Spleen (tissue), 13 donors: ENCODE measurements at places on chromosomes 16 and 17. TPM values are rescaled to one million over a fixed set of nuclear protein-coding genes. Genes with fewer than 3 reads are reported as not detected.
A peak's percentile ranks its signal among the peaks of the same experiment; 100 is the strongest.

- DNase-seq, result peak; percentile 50
- H3K27me3 ChIP-seq, result no peaks in the 10 kb centered on the region
- peaks cover 79% of the 10 kb centered on the region for H3K4me1 ChIP-seq
- H3K36me3 ChIP-seq, result peaks cover 1% of the 10 kb centered on the region
- no peak overlapping the region for H3K4me3 ChIP-seq
- H3K27ac ChIP-seq, result peak overlapping the region; percentile 97
These were observed 3.7 kb downstream of the NFE2L1 start for GRCh38 chr17:48051706-48052486.

DNA sequence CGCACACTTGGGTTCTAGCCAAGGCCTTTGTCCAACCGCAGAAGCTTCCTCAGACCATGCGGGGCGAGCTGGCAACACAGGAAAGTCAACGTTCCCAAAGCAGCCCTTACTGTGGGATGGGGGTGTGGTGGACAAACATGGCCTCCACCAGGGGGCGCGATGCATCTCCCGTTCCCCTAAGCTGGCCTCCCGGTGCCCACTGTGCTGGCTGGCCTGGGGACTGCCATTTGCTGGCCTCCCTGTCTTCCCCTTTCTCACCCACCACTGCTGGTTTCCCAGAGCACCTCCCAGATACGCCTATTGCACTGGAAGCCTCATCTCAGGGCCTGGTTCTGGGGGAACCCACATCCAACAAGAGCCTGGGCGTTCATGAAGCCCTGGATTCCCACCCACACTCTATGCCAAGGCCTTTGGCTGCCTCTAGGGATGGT is 145.3 kb downstream of the IRF8 start:
- H3K36me3 ChIP-seq, result no peaks in the 10 kb centered on the region
- no peaks in the 10 kb centered on the region for H3K4me1 ChIP-seq
- H3K27ac ChIP-seq, result no peak overlapping the region
- H3K4me3 ChIP-seq, result no peak overlapping the region

DNA sequence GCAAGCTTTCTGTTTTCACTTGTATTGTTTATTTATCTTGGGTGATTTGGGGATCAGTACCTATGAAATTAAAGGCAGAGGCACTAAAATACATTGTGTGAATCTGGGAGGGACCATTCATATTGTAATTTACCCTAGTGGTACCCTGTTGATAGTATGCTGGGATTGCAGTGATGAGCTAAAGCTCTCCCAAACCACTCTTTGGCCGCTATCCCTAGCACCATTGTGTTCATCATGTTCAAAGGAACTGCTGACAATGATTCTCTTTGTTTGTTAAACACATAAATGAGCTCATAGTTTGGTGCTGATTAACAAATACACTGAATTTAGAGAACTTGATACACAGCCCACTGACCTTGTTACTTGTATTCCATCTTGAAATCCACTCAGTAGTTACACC is 1469.8 kb downstream of the CDH11 start:
- H3K27me3 ChIP-seq, result no peaks in the 10 kb centered on the region
- H3K36me3 ChIP-seq, result no peaks in the 10 kb centered on the region
- no peak overlapping the region for H3K4me3 ChIP-seq
- no peak for DNase-seq
- H3K27ac ChIP-seq, result no peak overlapping the region

The MT1M gene
- total RNA-seq, result 6.1 TPM

The SLC5A11 gene
- 1.9 TPM for total RNA-seq

The PLXDC1 gene
- 11.2 TPM for total RNA-seq

The SLFN12 gene
- 26.8 TPM for total RNA-seq

The MILR1 gene
- 24.2 TPM for total RNA-seq

The SLC35G6 gene
- not detected for total RNA-seq
